Activated CD4-positive, alpha-beta T cell treated with anti-CD3 and anti-CD28 coated beads, Interleukin-2, amount 10 ng/mL, durations not matched to agents 24 days and 14 days (primary cell): ENCODE measurements at places on chromosomes 7 and 10. TPM values are rescaled to one million over a fixed set of nuclear protein-coding genes. Genes with fewer than 3 reads are reported as not detected.

The ARPC1A gene
- 76.0 and 80.8 TPM in 2 replicates for total RNA-seq

The RBP4 gene
- total RNA-seq: not detected in 2 replicates

The MYL7 gene
- total RNA-seq: not detected in 2 replicates

The SPDYE2B gene
- total RNA-seq: not detected in 2 replicates

The OR6V1 gene
- not detected in 2 replicates for total RNA-seq

The AZGP1 gene
- not detected in 2 replicates for total RNA-seq

The ZNF365 gene
- total RNA-seq: not detected in 2 replicates

- H3K4me3 ChIP-seq: no peak overlapping the region
- no peak for DNase-seq
- H3K4me1 ChIP-seq: peaks cover 18% of the 10 kb centered on the region
- H3K36me3 ChIP-seq: peaks cover 5% of the 10 kb centered on the region
These were observed 3.9 kb downstream of the ZNF503 start for GRCh38 chr10:75397496-75398199.

DNA sequence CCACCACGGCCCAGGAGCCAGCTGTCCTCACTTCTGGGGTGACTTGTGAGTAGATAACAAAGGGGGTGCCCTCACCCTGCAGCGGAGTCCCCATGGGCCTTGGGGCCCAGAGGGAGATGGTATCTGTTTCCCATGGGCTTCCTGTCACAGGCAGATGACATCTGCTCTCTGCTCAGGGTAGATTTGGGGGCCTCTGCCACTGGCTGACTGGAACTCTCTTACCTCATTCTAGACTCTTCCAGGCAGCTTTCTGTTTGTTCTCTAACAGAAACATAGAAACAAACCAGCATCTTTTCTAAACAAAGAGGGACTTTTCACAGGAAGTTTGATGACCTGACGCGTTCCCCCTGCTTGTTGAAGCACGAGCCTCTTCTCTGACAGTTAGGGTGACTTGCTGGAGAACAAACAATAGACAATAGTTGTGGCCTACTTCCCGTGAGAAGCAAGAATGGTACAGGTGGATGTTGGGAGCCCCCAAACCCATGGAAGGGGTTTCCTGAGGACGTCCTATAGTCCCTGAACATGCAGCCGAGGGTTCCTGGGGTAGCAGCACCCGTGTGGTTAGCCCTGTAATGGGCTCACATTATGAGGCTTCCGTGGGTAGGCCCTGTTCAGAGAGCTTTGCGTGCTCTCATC, 61.6 kb downstream of the GRK5 start:
- peak overlapping the region; percentile 99 for H3K27ac ChIP-seq
- H3K4me3 ChIP-seq: peak overlapping the region; percentile 75
- H3K27me3 ChIP-seq: no peaks in the 10 kb centered on the region
- H3K36me3 ChIP-seq: peaks cover 19% of the 10 kb centered on the region

DNA sequence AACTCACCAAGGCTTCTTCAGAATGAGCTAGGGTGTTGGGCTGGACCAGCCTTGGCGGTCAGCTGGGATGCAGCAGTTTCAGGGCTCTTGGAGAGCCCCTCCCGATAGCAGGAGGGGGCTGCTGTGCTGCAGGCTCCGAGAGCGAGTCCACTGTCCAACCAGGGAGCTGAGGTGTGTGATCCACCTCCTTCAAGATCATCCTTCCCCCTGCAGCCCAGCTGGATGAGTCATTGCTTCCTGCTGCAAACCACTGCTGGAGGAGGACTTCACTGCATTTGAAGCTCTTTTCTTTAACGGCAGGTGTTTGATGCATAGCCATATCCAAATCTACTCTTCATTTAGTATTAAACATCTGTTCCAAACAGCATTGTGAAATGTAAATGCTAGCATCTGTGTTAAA, 54.2 kb upstream of the EBF3 start:
- H3K4me1 ChIP-seq: peaks cover 8% of the 10 kb centered on the region
- H3K4me3 ChIP-seq: no peak overlapping the region
- H3K27ac ChIP-seq: no peak overlapping the region
- no peaks in the 10 kb centered on the region for H3K36me3 ChIP-seq

DNA sequence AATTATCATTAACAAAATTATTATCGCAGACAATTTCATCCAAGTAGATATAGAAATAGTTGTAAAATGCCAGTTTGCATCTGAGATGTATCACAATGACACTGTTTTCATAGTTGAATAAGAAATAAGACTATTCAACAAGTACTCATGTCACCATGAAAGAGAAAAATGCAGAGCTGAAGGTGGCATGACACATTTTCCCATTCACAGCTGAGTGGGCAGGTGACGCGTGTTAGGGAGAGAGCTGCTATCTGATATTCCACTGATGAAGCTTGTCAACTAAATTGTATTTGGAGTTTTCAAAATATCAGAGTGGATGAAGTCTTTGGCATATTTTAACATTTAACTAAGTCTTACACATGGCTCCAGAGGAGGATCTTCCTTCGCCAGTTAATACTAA, 70.3 kb upstream of the HDAC9 start:
- H3K4me1 ChIP-seq: no peaks in the 10 kb centered on the region
- no peak for DNase-seq
- no peaks in the 10 kb centered on the region for H3K36me3 ChIP-seq

GRCh38 chr10:100656454-100656853, 88.9 kb upstream of the PAX2 start:
- H3K4me3 ChIP-seq: no peak overlapping the region
- peak; percentile 60 for DNase-seq
- no peak overlapping the region for H3K27ac ChIP-seq
- peaks cover 2% of the 10 kb centered on the region for H3K36me3 ChIP-seq

DNA sequence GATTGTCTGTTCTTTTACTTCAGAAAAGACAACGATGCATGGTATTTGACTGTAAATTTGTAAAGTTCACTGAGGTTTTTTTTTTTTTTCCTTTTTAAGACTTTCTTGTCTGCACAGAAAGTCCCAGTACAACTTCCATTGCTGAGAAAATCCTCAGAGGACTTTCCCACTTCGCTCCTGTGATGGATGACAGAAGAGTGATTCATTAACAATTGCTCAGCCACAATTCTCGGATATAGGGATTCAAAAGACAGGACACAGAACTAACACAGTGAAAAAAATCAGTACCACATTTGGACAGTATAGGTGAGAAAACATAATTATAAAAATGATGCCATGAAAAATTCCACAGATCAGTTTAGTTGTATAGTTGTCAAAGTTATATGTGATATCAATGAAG, 48.0 kb downstream of the SEC23IP start:
- no peak overlapping the region for H3K27ac ChIP-seq
- peaks cover 31% of the 10 kb centered on the region for H3K36me3 ChIP-seq
- no peaks in the 10 kb centered on the region for H3K27me3 ChIP-seq
- no peak for DNase-seq
